ENCODE measurements at places on chromosomes 6 and 20.

DNA sequence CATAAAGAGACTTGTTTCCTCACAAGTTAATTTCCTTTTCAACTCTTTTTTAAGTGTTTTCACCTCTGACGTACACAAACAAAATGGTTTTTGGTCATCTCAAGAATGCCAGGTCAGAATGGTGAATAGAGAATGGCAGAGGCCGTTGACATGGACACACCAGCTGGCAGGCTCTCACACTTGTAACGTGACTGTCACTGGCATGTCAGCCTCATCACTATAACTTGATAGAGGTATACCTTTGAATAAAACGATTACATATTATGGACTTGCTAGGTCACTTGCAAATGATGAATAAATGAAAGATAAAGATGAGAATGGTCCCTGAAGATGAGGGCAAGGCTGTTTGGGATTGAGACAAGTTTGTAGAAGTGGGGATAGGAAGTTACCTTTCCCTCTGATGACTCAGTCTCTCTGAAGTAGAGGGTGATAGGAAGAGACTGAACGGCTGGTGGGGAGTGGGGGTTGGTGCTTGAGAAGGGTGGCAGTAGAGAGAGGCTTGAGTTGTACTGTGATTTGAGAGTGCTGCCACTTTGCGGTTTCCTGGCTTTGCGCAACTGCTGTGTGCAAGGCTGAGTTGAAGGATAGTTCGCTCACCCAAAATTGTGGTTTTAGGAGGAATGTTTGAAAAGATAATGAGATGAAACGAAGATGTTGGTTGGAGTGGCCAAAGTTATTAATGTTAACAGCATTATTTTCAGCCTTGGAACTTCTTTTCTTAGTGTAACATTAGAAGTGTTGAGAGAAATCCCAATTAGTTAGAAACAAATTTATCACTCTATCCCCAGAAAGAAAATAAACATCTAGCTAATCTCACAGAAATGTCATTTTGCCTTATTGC, 30.3 kb downstream of the TBPL1 start:
- no peak for DNase-seq

DNA sequence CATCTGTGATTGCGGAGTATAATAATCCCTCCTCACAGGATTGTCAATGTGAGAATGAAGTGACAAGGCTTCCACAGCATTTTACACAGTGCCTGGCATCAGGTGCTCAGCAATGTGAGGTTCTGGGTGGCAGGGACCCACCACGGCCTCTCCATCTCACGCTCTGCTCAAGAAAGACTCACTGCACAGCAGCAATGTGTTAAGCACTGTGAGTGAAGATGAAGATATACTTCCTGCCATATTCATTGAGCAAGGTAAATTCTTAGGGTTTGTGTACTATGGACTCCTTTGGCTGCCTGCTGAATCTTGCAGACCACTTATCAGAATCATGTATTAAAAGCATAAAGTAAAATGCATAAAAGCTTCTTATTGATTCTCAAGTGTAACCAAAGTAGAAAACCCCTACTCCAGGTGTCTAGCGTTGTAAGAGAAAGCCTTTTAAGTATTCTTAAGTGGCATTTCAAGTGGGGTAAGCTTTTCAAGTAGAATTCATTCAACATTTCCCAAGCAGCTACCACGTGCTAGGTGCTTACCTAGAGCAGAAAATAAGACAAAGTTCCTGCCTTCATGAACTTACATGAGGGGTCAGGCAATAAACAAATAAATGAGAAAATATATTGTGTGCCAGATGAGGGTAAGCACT, 17.0 kb upstream of the MEP1A start:
- no peak for DNase-seq

GRCh38 chr6:72712910-72713309, 91.0 kb downstream of the KCNQ5 start:
- no peak for DNase-seq

DNA sequence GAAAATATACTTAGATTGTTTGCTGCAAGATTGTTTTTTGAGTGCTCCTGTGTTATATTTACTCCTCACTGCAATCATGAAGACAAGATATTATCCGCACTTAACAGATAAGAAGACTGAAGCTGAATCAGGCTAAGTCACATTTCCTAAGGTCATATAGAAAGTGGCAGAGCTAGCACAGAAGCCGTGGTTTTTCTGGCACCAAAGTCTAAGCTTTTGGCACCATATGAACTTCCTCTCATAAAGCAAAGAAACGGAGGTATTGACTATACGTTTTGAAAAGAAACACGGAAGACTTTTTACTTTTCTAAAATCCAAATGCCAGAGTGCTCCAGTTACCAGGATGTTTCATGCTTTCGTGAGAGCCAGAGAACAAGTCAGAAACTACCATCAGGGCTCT, 9.3 kb upstream of the DTD1 start:
- DNase-seq = no peak

DNA sequence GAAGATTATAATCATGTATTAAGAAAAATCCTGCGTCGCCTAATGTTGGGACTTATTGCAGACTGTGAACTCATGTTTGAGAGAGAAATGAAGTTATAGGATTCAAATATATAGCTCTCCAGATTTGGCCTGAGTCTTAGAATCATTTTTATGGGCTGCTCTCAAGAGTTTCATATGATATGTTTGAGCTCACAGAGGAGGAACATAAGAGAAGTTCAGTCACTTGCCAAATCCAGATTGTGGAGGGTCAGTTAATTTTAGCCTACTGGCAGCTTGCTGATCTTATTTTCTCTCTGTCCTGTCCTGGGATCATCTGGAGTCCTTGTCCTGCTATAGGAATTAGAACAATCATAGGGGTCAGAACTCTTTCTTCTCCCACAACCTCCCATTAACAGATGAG, 186.1 kb upstream of the SUPT3H start:
- DNase-seq = no peak

DNA sequence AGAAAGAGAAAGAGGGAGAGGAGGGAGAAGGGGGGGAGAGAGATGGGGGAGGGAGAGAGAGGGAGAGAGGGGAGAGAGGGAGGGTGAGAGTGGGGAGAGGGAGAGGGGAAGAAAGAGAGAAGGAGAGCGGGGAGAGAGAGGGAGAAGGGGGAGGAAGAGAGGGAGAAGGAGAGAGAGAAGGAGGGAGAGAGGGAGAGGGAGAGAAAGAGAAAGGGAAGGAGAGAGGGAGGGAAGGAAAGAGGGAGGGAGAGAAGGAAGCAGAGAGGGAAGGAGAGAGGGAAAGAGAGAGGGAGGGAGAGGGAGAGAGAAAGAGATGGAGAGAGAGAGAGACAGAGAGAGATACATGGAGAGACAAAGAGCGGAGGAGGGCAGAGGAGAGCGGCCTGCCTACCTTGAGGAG, 23.8 kb downstream of the GATA5 start:
- DNase-seq = no peak

GRCh38 chr6:85460154-85460920, 10.5 kb downstream of the NT5E start:
- DNase-seq = no peak

GRCh38 chr6:161115468-161115867, 123.9 kb downstream of the MAP3K4 start:
- no peak for DNase-seq

DNA sequence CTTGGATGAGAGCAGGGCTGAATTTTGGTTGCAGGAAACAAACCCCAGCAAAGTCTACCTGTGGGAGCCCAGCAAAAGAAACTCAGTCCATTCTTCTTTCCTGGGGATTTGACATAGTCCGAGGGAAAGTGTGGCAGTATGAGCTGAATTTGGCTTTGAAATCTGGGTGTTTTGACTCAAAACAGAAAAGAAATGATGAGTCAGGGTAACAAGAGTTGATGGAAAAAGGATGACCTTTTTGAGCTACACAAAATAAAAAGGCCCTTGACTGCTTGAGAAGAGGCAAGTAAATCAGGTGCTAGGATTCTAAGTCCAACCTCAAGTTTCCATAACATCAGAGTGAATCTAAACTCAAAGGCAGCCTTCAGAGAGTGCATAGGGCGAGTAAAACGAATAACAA, 163.3 kb upstream of the BMP2 start:
- DNase-seq = no peak

DNA sequence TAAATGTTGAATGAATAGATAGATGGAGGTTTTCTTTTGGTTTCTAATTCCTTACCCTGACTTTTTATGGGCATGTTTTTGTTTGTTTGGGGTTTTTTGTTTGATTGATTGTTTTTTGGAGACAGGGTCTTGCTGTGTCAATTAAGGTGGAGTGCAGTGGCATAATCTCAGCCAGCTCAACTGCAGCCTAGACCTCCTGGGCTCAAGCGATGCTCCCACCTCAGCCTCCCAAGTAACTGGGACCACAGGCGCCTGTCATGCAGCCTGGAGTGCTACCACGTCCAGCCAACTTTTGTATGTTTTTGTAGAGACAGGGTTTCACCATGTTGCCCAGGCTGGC, 1.5 kb upstream of the NUDT3 start:
- DNase-seq = no peak

Data from epithelial cell of proximal tubule (primary cell).